LNCaP clone FGC (cell line): ENCODE measurements at places on chromosomes 6 and 20.

- DNase-seq = no peak
These were observed 12.9 kb downstream of the COX7A2 start for GRCh38 chr6:75230484-75231325.

DNA sequence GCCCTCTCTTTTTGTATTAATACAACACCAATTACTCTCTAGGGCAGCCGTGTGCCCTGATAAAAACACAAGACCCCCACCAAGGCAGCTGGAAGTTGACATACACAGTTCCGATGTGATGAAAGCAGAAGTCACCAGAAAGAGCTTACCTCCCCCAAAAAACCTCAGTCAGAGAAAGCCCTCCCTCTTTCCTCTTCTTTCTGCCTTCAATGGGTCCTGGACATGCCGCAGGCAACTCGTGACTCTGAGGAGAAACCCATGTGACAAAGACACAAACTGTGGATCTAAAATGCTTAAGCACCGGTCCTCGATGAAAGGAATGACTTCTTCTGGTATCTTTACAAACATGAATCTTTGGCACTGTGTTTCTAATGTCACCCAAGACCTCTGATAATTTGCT, 117.7 kb upstream of the CCDC28A start:
- no peak for DNase-seq

DNA sequence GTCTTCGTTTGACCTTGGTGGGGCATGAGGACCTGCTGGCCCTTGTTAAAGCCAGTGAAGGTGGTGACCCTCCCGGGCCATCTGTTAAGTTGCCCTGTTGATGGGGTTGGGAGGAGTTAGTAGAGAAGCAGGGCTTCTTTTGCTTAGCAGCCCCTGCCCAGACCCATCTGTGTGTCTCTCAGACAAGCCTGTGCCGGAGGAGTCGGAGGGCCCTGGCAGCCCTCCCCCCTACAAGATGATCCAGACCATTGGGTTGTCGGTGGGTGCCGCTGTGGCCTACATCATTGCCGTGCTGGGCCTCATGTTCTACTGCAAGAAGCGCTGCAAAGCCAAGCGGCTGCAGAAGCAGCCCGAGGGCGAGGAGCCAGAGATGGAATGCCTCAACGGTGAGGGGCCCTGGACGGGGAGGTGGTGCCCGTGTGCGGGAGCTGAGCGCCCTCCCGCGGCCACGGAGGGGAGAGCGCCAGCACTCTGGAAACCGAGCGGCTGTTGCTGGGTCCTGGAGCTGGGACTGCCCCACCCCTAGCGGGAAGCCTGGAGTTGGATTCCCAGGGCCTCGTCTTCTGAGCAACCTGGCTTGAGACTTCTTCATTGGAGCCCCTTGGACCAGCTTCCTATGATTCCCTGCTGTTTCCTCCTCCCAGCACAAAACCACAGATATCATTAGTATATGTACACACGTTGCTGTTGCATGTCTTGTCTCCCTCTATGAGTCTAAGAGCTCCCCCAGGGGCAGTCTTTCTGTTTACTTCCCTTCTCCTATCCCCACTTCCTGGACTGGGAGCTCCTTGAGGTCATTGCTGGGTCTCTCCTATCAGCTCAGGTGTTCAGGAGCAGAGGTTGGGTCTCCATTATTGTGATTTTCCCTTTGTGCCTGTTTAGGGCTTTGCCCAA, 27.6 kb upstream of the SRF start:
- no peak for DNase-seq

- no peak for DNase-seq
These were observed 78.5 kb downstream of the CBFA2T2 start for GRCh38 chr20:33568378-33568777.

- no peak for DNase-seq
These were observed 2.4 kb downstream of the BTBD3 start for GRCh38 chr20:11920083-11920482.

DNA sequence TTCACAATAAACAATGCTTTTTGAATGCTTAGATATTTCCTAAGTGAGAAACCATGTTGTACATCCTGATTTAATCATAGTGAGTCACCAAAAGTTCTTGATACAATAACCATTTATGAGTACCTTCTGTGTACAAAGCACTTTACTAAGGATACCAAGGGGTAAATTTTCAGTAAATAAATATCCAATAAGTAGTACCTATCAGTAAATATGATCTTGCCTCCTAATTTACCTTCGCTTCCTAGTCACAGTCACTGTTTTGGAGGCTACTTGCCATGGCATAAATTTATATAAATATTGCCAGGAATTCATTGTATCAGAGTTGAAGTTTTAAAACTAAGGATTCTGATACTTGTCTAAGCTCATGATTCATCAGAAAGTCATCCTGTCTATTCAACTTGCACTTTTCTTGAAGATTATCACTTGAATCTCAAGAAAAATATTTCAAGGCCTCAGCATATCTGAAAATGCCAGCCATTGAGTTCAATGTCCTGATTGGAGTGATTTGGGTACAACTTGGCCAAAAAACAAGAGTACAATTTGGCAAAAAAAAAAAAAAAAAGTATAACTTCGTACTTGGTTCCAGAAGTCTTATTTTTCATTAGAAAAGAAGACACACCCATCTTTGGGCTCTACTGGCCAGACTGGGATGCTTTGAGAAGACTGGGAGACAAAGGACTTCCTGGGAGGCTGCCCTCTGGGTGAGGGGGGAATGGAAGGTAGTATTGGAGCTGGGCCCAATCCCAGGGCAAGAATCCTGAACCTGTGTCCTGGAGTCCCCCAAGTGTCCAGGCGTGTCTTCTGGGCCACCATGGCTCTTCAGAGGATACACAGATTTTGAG, 32.8 kb downstream of the RAB22A start:
- DNase-seq = no peak

GRCh38 chr20:63952210-63952535, 4.0 kb downstream of the UCKL1 start:
- no peak for DNase-seq

- no peak for DNase-seq
These were observed 2.2 kb downstream of the TFAP2B start for GRCh38 chr6:50820869-50821264.

DNA sequence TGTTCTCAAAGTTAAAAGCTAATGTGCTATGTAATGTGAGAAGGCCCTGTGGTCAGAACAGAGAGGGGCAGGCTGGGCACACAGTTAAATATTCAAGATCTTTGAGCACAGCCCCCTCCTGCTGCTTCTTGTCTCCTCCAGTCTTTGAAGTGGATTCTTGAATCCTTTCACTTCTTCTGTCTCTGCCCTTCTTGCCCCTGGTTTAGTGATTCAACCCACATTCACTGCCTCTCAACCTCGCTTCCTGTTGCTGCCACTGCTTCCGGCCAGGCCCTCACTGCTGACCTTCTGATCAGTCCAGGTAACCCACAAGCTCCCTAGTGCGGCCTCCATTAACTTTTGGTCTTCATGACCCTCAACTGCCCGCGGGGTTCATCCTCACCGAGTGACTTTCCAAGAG, 417.3 kb upstream of the NOX3 start:
- no peak for DNase-seq

GRCh38 chr6:32151181-32151862, 417 bp downstream of the PRRT1 start:
- no peak for DNase-seq

DNA sequence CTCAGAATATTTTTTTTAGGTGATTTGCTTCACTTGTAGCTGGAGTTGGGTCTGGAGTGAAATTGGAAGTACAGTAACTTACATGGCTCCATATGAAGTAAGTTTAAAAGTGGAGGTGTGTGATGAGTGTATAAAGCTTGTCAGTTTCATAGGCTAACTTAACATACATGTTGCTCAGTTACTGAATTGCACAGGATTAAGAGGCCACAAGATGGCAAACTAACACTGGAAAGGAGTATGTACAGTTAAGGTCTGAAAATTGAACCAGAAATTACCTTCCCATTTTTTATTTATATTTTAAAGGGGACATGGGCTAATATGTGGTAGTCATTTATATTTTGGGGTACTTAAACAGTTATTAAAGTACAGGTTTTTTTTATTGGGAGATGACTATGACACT, 45.3 kb upstream of the SMIM8 start:
- no peak for DNase-seq

DNA sequence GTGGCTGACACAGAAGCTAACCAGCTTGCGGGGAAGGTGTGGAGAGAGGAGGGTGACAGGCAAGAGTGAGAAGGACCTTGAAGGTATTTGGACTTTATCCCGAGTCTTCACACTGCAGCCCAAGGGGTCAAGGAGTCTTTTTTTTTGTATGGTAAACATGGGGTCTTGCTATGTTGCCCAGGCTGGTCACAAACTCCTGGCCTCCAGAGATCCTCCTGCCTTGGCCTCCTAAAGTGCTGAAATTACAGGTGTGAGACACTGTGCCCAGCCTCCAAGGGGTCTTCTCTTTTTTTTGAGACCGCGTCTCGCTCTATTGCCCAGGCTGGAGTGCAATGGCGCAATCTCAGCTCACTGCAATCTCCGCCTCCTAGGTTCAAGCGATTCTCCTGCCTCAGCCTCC, 9.2 kb downstream of the SOX12 start:
- no peak for DNase-seq
